CD4-positive, alpha-beta memory T cell (primary cell): ENCODE measurements at places on chromosomes 3 and 15. TPM values are rescaled to one million over a fixed set of nuclear protein-coding genes. Genes with fewer than 3 reads are reported as not detected.

DNA sequence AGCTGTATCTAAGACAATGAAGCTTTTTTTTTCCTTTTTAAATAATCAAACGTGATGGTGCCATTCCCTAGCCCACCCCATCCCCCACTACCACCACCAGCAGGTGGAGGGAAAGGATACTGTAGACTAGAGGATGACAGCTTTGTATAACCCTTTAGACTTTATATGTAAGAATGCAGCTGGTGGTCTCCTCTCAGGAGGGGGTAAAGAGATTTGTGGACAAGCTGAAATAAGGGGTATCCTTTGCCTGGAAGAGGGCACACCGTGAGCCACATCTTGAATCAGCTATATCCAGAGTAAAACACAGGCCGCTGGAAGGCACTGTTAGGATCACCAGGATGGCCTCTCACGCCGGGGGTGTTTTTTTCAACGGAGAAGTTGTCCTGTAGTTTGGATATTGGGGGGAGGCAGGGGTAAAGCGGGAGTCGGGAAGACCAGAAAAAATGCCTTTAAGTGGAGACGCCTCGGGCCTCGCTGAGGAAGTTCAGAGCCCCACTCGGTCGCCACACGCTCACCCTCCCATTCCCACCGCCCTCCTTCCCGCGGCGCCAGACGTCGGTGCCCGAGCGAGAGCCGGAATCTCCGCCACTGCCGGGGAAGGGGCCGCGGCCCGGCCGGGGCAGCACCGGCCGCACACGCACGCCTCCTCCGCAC lies 986 bp downstream of the KPNA4 start:
- DNase-seq: no peak

DNA sequence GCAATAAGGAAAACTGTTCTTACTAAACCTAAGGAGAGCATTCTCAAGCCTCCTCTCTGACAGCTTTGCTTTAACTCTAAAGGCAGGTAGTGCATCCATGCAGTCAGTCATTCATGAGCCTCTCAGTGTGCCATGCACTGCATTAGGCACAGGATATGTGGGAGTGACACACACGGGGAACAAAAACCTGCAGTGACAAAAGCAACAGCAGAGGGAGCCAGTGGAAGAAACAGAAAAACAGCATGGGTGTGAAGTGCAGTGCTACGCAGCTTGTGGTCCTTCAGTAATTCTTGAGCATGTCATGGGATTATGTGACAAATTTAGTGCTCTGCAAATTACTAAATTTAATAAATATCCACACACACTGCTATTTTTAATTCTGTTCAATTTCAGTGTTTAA lies 230.7 kb downstream of the BBX start:
- DNase-seq: no peak

- DNase-seq: no peak
These were observed 187.9 kb downstream of the OPA1 start for GRCh38 chr3:193780810-193781478.

- no peak for DNase-seq
These were observed 34.1 kb downstream of the NGLY1 start for GRCh38 chr3:25749031-25749581.

- no peak for DNase-seq
These were observed 99.9 kb upstream of the TMC3 start for GRCh38 chr15:81473946-81474345.

The PIAS1 gene
- 86.2 TPM for total RNA-seq

The SLC28A1 gene
- total RNA-seq: not detected

The PLA1A gene
- not detected for total RNA-seq
